ENCODE measurements at places on chromosomes 12 and 14.

DNA sequence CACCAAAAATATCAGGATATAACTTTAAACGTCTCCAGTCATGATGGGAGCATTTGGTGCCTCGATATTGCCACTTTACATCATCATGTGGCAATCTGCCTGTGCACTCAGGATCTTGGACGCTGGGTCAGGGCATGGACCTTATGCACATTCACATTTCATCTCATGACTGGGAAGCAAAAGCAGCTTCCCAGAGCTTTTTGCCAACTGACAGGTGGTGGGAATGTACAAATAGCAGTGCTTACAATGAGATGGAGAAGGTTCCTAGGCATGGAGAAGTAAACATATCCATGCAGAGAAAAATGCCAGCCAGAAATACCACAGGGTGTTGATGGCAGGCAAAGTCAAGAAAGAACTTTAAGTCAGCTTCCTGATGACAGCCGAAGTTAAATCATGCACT, 30.3 kb downstream of the EFCAB11 start:
- no peak for DNase-seq

GRCh38 chr12:60977966-60978365, 1282.2 kb upstream of the USP15 start:
- DNase-seq = no peak

- DNase-seq = no peak
These were observed 16.5 kb downstream of the NINJ2 start for GRCh38 chr12:646442-647384.

DNA sequence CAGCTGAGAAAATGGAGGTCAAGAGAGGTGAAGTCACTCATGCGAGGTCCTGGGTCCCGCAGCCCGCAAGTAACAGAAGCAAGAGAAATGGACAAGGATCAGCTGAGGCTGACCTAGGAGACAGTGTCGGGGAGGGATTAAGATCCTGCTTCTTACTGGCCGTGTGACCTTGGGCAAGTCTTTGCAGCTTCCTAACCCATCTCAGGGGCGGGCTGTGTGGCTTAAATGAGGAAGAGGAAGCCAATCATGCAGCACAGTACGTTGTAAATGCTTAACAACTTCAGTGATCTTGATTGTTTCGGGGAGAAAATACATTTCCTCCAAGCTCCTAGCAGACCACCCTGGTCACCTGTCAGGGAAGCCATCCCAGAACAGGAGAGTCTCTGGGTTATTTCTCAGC, 7.1 kb upstream of the PGF start:
- DNase-seq = no peak

GRCh38 chr12:41188058-41188840, at the start of gene PDZRN4:
Gene PDZRN4, plus strand, starts transcription at chr12:41188320.
- DNase-seq = no peak

DNA sequence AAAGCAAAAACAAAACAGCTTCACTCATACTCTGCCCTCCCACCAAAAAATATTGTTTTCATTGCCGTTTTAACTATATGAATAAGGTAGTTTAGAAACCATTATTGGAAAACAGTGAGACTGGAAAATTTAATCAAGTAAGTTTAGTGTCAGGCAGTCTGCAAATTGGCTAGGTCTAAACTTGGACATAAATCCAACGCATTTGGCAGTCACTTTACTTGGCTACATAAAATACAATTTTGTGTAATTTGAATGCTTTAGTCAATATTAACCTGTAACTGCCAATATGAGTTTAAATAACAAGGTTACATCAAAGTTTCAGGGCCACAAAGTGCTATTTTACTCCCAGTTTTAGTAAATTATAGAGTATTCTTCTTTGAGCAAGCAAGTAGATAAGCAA, 202.3 kb upstream of the SLC38A2 start:
- DNase-seq = no peak

DNA sequence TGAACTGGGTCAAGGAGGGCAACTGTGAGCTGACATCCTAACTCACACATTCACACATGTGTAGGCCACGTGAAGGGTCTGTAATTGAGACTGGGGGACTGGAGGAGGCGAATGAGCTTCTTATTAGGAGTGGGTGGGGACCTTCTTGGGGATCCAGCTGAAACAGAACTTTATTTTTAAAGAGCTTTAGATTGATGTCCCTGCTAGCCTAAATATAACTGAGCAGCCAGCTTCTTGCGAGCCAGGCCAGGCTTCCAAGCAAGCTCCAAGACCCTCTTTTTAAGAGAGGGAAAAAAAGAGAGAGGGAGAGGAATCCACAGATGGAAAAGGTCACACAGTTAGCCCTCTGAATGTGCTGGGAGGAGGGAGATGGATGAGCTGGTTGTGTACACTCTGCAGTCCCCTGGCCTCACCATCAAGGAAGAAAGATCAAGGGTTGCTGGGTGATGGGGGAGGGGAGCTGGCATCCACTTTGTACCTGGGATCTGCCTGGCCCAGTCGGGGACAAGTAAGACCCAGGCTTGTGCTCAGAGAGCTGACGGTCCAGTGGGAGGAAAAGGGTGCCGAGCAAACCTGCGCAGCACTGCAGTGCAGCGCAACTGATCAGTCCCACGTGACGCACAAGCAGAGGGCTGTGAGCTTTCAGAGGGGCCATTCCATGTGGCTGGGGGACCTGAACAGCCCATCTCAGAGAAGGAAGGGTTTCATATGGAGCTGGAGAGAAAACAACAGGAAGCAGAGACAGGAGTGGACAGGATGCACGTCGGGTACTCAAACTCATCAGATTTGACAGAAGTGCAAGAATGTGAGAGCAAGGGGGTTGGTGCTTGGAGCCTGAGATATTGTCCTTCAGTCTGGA, 154.5 kb downstream of the ZFP36L1 start:
- DNase-seq = no peak

- no peak for DNase-seq
These were observed 35.6 kb downstream of the SYNE3 start for GRCh38 chr14:95480887-95481226.

GRCh38 chr12:24363177-24363754, 413.8 kb upstream of the SOX5 start:
- no peak for DNase-seq

- DNase-seq = no peak
These were observed 330.6 kb upstream of the NAV3 start for GRCh38 chr12:77500089-77500488.

DNA sequence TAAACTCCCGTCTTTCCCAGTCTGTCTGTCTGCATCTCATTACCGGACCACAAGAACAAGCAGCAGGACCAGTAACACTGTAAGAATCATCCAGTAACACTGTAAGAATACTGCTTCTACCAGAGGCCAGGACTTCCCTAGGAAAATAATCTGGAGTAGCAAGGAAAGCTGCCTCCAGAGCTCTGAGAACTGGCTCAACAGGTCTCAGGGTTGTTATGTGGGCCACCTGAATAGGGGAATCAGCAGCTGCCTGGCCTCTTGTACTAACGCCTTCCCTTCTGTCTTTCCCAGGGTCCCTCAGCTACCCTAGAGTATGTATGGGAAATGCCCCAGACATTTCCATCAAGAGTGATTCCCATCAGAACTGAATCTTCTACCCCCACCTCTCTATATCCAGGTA, 954 bp upstream of the SLC39A2 start:
- no peak for DNase-seq

- no peak for DNase-seq
These were observed 95.1 kb downstream of the LLPH start for GRCh38 chr12:66035288-66035966.

DNA sequence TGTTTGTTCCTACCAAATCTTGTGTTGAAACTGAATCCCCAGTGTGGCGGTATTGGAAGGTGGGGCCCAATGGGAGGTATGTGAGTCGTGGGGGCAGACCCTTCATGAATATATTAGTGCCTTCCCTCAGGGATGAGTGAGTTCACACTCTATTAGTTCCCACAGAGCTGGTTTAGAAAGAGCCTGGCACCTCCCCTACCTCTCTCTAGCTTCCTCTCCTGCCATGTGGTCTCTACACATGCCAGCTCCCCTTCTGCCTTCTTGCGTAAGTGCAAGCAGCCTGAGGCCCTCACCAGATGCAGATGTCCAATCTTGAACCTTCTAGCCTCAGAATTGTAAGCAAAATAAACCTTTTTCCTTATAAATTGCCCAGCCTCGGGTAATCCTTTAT, 105.8 kb downstream of the SPTSSA start:
- no peak for DNase-seq

DNA sequence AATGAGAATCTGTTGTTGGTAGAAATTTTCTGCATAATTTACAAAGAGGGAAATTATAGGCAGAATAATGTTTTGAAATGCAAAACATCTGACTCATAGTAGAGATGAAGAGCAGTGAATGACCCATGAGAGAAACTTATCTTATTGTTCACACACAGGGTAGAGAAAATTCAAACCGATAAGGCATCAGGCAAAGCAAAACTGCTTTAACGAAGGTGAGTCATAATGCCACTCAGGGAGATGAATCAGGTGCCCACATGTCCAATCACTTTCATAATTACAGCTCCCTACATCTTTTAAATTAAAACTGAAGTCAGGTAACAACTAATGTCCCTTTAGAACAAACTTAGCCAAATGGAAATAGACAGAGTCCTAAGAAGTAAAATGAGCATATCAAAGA, 265.6 kb upstream of the GARIN6 start:
- no peak for DNase-seq

GRCh38 chr14:101460521-101460920, 100.8 kb upstream of the DIO3 start:
- no peak for DNase-seq

Data from body of pancreas (tissue), 4 donors.